ENCODE measurements at places on chromosomes 4 and X. TPM values are rescaled to one million over a fixed set of nuclear protein-coding genes. Genes with fewer than 3 reads are reported as not detected.

ART3 gene
- not detected for total RNA-seq

ATOH1 gene
- not detected for total RNA-seq

CITED1 gene
- not detected for total RNA-seq

UTP3 gene
- total RNA-seq = 33.6 TPM

ARHGEF38 gene
- not detected for total RNA-seq

USP9X gene
- total RNA-seq = 47.3 TPM

- DNase-seq = no peak
Observed at GRCh38 chr4:154088741-154089140, 299.9 kb upstream of the SFRP2 start.

- DNase-seq = no peak
Observed at GRCh38 chr4:93561842-93562241, 266.7 kb upstream of the ATOH1 start.

GRCh38 chrX:53969540-53969939 is 74.7 kb downstream of the PHF8 start:
- DNase-seq = no peak

Measured in activated CD8-positive, alpha-beta memory T cell treated with anti-CD3 and anti-CD28 coated beads, Interleukin-2, amount 10 ng/mL, durations not matched to agents 7 days and 5 days (primary cell).